ENCODE measurements at places on chromosomes 2 and 18.
A peak's percentile ranks its signal among the peaks of the same experiment; 100 is the strongest.

DNA sequence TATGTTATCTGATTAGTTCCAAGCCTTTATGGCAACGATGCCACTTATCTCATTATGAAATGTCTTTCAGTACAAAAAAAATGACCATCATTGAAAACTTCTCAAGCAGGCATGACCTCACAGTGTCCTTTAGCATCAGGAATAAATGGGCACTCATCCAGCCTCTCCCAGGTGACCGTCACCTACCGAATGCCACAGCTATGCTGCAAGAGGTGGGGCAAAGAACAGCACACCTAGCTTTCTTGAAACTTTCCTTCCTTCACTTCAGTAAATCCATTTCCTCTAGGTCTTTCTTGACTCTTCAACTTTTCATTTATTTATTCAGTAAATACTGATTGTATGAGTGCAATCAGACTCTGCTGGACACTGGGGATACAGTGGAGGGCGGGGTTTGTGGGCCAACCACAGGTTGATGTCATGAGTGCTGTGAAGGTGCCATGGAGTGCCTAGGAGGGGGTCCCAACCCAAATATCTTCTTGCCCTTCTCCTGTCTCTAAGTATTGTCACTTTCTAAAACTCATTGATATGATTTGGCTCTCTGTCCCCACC is 54.3 kb upstream of the HK2 start:
- DNase-seq, result no peak

DNA sequence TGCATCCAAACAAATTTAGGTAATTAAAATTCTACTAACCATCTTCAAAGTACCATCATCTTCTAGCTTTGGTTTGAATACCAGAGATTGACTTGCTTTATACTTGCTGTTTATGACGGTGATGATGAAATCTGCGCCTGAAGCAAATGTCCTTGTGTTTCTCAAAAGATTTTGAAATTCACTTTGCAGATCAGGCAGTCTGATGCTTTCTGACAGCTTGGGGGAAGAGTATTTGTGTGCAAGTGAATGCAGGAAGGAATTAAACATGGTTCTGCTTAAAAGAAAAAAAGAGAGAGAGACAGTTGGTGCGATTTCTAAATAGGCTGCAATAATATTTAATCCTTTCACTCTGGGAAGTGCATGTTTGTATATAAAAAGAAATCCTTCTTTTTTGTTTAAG is 29.6 kb downstream of the CSRNP3 start:
- no peak for DNase-seq

- peak; percentile 1 for DNase-seq
These were observed 311.7 kb upstream of the PKDCC start for GRCh38 chr2:41736105-41736567.

GRCh38 chr2:160584972-160585494 is 91.4 kb upstream of the RBMS1 start:
- no peak for DNase-seq

GRCh38 chr2:28951910-28952835 is 28.9 kb upstream of the TOGARAM2 start:
- no peak for DNase-seq

DNA sequence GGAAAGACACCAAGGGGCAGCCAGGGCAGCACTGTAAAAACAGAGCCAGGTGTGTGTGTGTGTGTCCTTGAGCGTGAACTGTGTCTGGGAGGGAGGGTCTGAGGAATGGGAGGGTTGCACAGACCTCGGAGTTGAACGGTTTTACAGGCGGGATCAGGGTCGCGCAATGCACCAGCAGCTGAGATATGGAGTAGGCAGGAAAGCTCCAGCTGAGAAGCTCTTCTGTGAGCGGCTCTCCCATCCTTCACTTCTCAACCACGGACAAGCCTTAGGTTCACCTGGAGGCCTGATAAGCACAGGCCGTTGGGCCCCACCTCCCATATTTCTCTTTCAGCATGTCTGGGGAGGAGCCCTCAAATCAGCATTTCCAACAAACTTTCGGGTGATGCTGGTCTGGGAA is 12.1 kb downstream of the SERTAD2 start:
- DNase-seq, result no peak

GRCh38 chr2:161208527-161209139 is 48.4 kb downstream of the TANK start:
- no peak for DNase-seq

GRCh38 chr2:86411396-86411795 is 29.8 kb upstream of the KDM3A start:
- DNase-seq, result no peak

GRCh38 chr2:17547737-17548136 is 7.2 kb downstream of the VSNL1 start:
- no peak for DNase-seq

DNA sequence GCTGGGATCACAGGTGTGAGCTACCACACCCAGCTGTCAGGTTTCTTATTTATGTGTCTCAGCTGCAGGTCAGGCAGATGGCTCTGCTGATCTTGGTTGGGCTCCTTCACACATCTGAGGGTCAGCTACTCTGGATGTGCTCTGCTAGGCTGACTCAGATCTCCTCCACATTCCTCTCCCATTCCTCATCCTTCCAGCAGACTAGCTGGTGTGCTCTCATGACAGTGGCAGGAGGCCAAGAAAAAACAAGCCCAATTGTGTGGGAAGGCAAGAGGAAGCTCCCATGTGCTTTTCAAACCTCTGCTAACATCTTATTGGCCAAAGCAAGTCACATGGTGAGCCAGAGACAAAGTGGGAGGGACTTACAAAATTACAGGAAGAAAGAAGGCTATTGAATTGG is 11.7 kb upstream of the MSH6 start:
- no peak for DNase-seq
